RPMI7951 (cell line): ENCODE measurements at places on chromosomes 4 and X.

DNA sequence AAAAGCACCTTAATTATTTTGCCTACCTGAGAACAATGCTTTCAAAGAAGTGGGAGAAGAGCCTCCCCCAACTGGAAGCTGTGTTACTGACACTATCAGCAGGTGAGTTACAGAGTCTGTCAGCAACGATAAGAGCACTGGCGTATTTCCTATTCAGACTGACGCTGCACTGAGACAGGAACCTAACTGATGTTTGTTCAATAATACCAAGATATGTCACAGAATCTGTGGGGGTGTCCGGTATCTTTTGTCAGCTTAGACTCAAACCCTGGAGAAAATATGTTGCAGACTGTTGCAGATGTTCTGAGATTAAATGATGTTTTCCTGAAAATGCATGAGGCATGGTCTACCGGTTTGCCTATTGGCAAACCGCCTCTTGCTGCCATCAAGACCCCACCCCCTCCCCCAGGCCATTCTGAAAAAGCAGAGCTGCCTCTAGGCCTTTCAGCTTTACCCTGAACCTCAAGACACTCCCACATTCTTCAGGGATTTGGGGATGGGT is 115.2 kb upstream of the KIT start:
- no peak for DNase-seq

DNA sequence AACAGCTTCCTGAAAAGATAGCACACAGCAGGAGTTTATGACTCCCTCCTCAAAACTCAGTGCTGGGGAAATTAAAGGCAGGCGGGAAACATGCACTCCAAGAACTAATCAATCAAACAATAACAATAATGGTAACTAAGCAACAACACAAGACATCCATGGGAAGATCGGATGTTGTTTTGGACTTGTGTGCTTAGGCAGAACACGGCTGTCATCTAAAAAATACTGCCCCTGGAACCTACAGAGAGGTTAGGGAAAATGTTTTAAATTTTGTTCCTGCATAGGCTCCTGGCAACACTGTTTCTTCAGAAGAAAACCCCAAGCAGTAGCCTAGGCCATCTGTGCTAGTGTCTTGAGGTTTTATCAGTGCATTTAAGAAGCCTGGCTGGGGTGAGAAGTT is 1378.2 kb downstream of the STIM2 start:
- no peak for DNase-seq

DNA sequence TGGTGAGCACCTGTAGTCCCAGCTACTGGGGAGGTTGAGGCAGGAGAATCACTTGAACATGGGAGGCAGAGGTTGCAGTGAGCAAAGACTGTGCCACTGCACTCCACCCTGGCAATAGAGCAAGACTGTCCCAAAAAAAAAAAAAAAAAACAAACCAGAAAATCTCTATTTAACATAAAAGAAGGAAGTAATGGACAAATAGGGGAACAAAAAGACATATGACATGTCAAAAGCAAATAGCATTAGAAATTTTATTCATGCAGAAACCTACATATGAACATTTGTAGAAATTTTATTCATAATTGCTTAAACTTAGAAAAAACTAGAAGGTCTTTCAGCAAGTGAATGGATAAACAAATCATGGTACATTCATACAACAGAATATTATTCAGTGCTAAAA is 97.1 kb upstream of the SH3RF1 start:
- DNase-seq, result no peak

DNA sequence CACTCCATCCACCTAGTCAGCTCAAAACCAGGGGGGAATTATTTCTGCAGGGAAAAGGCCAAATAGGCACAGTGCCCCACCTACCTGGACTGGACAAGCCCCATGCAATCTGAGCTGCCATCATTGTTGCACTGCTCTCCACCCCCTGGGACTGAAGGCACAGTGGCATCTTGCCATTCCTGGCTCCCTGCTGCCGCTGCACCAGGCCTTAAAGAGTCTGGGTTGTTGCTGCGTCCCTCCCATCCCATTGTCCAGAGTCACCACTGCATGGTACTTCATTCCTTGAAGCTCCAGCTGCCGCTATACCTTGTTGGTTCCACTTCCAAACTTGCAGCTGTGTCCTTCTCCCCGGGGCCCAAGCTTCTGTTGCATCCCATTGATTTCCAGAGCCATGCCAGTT is 629.7 kb downstream of the STIM2 start:
- no peak for DNase-seq

DNA sequence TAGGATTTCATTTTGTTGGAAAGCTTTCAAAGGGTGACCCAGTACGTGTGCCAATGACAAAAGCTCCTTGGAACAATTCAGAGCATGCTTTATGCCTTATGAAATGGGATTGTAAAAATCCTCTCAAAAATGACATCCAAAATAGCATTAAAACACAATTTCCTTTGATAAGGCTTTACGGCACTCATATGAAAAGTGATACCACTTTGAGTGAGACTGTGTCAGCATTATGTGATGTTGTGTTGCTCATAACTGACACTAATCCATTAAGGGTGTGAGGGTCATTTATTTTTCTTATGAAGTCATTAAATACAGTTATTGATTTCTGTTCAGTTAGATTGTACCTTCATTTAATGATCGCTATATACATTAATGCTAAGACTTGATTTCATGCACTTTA is 250.2 kb downstream of the TENM3 start:
- DNase-seq, result no peak

DNA sequence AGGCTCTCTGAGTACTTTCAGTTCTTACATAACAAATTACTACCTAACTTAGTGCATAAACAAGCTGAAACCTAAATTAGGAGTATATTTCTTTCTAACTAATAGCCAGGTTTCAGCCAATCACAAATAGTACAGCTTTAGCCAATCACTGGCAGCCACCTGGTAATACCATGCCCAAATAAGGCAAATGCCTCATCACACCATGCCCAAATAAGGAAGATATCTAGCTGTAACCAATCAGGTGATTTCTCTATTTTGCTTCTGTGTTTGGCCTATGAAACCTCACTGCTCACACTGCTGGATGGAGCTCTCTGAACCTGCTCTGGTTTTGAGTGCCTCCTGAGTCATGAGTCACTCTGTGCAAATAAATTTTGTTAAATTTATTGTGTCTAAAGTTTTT is 113.5 kb downstream of the DDIT4L start:
- DNase-seq, result no peak

- DNase-seq, result peak; percentile 2
Observed at GRCh38 chrX:115499112-115499805, 61.7 kb upstream of the PLS3 start.

DNA sequence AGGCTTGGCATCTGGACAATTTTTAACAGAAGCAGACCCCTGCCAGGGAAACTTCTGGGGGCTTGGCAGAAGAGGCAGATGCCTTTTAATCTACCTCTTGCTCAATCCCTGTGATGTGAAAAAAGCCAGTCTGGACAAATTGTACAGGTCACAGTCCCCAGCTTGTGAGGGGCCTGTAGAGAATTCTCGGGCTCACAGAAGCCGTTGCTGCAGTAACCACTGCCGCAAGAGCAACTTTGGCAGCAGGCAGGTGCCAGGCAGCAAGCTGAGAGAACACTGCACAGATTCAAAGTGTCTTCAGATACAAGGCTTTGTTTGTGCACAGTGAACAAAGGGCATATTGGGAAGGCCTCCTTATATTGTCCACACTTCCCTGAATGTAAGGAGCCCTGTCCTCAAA is 11.7 kb downstream of the GPKOW start:
- no peak for DNase-seq
